ENCODE measurements at places on chromosomes 4 and X.

- no peak for DNase-seq
These were observed 361.8 kb downstream of the TEX13C start for GRCh38 chrX:125681507-125681906.

GRCh38 chrX:150018931-150019361 is 80.7 kb upstream of the EOLA2 start:
- no peak for DNase-seq

- peak; percentile 93 for DNase-seq
These were observed 878 bp upstream of the CNOT6L start for GRCh38 chr4:77819843-77820648.

GRCh38 chr4:74293558-74293957 is 14.7 kb upstream of the EPGN start:
- no peak for DNase-seq

DNA sequence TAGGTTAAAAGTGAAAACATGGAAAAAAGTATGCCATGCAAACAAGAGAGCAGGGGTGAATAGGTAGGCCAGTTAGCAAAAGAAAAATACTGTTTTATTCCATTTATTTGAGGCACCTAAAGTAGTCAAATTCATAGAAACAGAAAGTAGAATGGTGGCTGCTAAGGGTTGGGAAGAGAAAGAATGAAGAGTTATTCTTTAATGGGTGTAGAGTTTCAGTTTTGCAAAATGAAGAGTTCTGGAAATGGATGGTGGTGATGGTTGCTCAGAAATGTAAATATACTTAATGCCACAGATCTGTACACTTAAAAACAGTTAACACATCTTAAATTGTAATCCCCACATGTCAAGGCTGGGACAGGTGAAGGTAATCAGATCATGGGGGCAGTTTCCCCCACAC is 29.7 kb downstream of the PARM1 start:
- no peak for DNase-seq

DNA sequence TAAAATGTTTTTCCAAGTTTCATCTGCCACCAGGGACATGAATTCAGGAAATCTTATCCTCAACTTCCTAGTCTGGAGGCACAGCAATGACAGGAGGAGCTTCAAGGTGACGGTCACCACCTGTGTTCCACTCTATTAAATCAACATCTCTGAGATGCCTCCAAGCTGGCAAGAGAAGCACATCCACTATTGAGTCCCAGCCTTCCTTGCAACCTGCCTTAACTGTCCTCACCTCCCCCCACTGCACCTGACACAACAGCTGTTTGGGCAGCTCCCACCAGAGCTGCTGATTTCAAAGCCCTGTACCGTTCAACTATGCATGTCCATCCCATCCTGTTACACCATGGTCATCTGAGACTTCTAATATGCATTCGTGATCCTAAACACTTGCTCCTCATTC is 123.4 kb downstream of the COL25A1 start:
- DNase-seq, result no peak

DNA sequence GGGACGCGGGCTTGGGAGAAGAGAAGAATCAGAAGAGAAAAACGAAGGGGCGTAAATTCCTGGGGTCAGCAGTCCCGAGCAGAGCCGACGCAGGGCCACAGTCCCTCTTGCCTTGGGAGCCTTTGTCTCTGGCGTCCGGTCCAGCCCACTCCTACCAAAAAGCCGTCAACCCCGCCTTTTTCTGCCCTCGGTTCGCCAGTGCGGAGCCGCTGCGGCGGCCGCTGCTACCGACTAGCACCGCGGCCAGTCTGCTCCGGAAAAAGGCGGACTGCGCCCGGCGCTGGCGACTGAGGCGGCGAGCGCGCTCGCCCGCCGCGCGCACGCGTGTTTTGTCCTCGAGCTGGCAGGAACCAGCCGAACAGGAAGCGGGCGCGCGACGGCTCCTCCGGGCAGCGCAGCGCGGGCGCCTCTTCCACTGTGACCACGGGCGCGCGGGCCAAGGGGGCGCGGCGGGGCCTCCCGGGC is 502 bp downstream of the HNRNPDL start:
- no peak for DNase-seq

GRCh38 chrX:7446815-7447214 is 298.9 kb upstream of the PUDP start:
- no peak for DNase-seq

- no peak for DNase-seq
These were observed 16.6 kb downstream of the HSD17B13 start for GRCh38 chr4:87306056-87306455.

- no peak for DNase-seq
These were observed 57.4 kb upstream of the SORBS2 start for GRCh38 chr4:185869427-185869826.

DNA sequence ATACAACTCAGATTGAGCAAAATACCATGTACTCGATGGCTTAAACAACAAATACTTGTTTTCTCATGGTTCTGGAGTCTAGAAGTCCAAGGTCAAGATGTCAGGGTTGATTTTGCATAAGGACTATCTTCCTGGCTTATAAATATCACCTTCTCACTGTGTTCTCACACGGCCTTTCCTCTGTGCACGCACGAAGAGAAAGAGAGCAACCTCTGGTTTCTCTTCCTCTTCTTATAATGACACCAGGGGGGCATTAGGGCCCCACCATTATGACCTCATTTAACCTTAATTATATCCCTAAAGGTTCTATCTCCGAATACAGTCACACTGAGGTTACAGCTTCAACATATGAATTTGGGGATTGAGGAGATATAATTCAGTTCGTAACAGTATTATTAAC is 504.0 kb downstream of the MAGEE1 start:
- DNase-seq, result no peak

DNA sequence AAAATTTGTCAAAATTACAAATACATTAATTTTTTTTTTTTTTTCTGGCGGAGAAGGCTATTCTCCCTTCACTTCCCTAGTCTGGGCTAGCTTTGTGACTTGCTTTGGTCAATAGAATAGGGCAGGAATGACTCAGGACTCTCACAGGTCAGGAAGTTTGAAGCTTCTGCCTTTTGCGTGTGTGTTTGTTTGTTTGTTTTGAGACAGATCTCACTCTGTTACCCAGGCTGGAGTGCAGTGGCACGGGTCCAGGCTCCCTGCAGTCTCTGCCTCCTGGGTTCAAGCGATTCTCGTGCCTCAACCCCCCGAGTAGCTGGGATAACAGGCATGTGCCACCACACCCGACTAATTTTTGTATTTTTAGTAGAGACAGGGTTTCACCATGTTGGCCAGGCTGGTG is 55.9 kb upstream of the USP9X start:
- no peak for DNase-seq

DNA sequence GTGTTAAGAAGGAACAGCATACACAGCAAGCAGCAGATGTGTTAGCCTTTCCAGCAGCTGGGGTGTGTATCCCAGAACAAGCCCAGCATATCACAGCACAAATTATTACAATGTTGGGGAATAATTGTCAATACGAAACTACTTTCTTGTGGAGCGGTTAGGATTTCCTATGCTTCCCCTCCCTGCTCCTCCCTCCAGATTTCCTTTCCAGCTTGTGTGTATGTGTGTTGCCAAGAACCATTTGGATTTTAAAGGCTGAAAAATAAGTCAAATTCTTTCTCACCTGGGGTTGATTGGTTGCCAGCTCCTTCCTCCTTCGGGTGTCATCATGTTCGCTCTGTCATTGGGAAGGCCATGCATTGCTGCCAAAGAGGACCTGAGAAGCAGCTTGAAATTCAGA is 178.2 kb upstream of the FRMPD4 start:
- DNase-seq, result no peak

DNA sequence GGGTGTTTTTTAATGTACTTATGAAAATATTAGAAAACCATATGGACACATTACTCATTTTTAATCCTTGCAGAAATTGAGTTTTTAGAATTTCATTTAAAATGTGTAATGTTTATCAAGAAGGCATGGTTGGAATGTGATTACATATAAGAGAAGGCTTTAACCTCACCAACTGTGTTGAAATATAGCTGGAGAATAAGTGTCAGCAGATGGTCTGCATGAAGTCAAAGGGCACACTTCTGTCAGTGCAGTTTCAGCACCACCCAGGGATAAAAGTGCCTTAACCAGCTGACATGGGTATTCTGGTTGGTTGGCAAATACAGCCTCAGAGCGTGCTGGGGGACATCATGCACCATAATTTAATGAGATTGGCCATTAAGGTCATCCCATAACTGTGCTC is 21.2 kb upstream of the ANTXR2 start:
- DNase-seq, result no peak

GRCh38 chr4:89196056-89196674 is 84.8 kb downstream of the TIGD2 start:
- no peak for DNase-seq

DNA sequence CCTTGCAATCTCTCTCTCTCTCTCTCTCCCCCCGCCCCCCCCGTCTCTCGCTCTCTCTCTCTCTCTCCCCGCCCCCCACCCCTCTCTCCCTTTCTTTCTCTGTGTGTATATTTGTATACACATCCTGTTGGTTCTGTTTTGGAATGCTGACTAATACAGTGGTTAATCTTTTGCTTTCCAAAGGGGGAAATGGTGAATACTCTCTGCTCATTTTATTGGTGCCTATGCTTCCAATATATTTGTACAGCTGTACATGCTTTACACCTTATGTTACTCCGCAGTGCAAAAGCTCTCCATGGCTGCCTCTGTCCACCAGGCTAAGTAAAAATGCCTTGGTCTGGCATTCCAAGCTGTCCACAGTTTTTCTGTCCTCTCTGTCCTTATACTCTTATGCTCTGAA is 158.8 kb downstream of the RBMX2 start:
- no peak for DNase-seq

GRCh38 chr4:170853422-170854021 is 763.8 kb upstream of the AADAT start:
- DNase-seq, result no peak

GRCh38 chr4:106373026-106373425 is 4.4 kb upstream of the GIMD1 start:
- DNase-seq, result no peak

DNA sequence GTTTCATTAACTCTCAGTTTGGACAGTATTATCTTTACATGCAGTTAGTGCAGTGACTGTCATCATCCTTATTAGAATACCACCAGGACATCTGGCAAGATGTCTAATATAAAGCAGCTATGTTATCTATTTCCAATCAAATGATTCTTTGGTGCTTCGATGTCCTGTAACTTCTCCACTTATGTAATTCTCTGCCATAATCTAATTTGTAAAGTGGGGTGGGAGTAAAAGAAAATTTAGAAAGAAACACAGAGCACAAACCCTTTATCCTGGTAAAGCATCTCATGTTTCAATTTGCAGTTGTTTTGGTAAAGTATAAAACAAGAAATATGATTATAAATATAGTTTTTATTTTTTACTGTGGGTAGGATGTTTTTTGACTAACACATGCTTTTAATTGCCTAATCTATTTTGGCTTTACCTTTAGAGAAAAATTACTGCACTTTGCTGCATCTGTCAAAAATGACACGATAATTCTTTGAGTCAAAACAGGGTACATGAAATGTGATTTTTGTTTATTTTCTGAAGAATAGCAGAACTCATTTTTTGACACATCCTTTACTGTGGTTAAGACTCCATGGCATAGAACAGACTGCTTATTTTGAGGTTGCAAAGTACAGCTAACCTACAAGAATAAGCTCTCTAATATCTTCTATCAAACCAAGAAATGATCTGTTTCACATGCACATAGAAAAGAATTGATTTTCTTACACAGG is 382.9 kb downstream of the RPA4 start:
- no peak for DNase-seq

DNA sequence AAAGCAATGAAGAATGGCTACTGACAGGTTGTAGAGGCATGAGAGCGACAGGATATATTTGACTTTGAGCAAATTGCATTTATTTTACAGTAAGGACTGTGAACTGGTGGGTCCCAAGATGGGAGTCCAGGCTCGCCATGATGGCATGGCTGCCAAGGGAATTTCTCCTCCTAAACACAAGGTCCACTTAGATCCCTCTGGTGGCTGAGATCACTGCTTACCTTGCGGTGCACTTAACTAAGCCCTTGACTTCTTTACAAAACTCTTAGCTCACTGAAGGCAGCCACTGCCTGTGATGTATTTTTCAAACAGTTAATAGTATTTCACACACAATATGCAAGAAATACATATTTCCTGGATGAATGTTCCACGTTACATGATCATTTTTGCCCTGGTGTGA is 50.3 kb upstream of the SORBS2 start:
- no peak for DNase-seq

- DNase-seq, result no peak
These were observed 265.8 kb downstream of the PCDH18 start for GRCh38 chr4:137266511-137266910.

GRCh38 chr4:76950052-76950955 is 752 bp downstream of the SEPTIN11 start:
- DNase-seq, result peak; percentile 51

GRCh38 chr4:126386512-126386911 is 1071.8 kb downstream of the FAT4 start:
- DNase-seq, result no peak

DNA sequence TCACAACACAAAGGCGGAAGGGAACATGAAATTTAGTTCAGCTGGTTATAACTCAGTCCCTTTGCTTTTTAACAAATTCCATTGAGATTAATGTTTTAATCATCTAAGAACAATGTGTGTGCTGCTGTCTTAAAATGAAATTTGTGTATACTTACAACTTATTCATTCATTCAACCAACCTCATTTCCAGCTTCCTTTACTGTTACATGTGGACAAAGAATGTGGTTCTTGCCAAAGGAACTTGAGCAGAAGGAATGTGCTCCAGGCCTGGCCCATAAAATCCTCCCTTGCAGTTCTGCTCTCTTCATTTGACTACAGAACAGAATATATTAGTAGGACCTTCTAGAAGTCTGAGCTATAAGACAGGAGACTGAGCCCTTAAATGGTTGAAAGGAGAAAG is 176.8 kb upstream of the GLRA2 start:
- DNase-seq, result no peak

DNA sequence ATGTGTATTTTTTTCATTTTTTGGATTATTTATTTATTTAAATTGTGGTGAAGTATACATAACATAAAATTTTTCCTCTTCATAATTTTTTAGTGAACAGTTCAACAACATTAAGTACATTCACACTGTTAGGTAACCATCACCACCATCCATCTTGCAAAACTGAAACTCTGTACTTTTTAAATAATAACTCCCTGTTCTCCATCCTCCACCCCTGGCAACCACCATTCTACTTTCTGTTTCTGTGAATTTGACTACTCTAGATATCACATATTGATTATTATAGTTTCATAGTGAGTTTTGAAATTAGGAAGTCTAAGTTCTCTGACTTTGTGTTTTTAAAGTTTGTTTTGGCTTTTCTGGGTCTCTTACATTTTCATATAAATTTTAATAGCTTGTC is 89.3 kb upstream of the STX18 start:
- no peak for DNase-seq

DNA sequence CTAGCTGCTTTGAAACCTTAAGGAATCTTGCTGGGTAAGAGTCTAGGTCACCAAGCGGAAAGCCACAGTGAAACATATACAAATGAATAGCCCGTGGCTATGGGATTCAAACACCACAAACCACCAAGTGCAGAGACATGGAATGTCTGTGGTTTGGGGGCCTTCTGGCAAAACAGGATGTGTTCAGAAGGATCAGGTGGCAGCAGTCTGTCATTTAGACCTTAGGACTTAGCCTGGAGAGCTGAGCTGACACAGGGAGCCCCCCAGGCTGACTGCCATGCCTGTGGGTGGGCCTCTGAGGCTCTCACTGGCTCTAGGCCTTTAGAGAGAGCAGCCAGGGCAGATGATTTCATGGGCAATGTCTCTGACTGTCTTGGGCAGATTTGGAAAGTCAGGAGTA is 225.6 kb downstream of the FBXW7 start:
- DNase-seq, result no peak

- DNase-seq, result no peak
These were observed 66.1 kb downstream of the CCKAR start for GRCh38 chr4:26424153-26424552.

All from activated T-cell treated with anti-CD3 and anti-CD28 coated beads for 4 hours (primary cell).